CD4-positive, alpha-beta T cell treated with Interleukin-1 beta for 1 hour (primary cell): ENCODE measurements at places on chromosomes 2 and 18.

GRCh38 chr18:31636387-31636786, 44.7 kb downstream of the TTR start:
- DNase-seq: no peak

DNA sequence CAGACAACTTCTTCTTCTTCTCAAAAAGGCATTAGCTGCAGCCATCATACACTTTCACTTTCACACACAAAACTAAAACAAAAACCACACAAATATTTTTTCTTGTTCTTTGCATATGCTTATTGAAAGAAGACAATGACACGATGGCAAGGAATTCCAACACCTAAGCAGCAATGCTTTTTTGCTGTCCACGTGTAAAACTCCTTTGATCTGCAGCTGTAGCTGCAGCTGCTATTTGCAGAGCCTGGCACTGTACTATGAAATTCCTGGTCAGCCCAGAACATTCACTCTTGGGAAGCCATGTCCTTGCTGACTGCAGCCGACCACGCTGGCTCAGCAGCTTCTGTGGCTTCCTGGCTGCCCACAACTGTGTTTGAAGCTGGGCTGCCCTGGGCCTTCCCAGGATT, 316.2 kb downstream of the CDH2 start:
- no peak for DNase-seq

- no peak for DNase-seq
Measured at GRCh38 chr2:134583997-134584520, 134.7 kb downstream of the TMEM163 start.

DNA sequence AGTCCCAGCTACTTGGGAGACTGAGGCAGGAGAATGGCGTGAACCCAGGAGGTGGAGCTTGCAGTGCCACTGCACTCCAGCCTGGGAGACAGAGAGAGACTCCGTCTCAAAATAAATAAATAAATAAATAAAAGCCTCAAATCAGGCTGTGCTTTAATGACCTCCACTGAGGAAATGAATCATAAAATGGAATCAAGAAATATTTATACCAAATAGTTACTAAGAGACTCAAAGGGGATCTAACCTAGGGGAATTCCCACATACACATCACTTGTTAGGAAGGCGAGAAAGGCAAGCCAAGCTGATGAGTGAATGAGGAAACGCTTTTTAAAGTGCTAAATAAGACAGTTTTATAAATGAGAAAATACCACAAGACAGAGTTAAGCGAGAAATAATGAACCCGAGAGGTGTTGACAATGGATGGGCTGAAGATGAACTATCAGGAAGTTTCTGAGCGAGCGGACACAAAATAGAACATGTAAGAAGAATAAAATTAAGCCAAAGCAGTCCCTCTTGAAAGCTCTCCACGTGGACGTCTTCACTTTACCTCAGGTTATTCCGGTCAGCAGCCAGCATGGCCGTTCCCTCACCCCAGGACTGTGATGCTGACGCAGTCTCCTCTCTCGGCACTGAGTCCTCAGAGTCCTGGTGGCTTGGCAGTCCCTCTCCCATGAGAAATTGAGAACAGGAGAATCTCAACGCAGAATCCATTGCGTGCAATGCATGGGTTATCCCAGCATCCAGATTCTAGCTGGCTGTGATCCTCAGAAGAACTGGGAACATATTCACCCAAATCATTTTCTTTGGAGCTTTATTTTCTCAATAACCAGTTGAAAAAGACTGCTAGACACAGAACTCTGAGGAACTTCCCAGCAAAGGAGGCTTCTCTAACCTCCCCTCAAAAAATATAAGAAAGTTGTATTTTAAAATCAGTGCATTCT, 22.3 kb downstream of the PXDN start:
- no peak for DNase-seq

- DNase-seq: no peak
Measured at GRCh38 chr2:208686665-208687064, 280.1 kb downstream of the PTH2R start.

GRCh38 chr2:120602251-120602650, 133.4 kb upstream of the GLI2 start:
- DNase-seq: no peak

GRCh38 chr2:211093743-211094303, 537.4 kb downstream of the CPS1 start:
- DNase-seq: no peak

DNA sequence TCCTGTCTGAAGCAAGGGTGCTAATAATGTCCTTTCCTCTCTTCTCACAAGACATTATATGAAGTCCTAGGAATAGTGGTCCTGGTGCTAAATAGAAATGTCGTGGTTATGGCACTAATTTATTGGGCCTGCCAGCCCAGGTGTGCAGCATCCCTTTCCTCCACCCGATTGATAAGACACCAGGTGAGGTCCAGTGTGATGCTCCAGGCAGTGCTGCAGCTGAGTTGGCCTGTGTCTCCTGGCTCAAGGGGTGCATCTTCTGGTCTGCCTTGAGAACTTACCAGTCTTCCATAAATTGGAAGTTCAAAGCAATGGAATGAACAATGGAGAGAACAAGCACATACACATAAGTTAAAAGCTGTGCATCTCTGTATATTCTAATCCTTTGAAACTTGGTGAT, 26.9 kb downstream of the CRIM1 start:
- DNase-seq: no peak

GRCh38 chr2:227577555-227577954, 21.1 kb upstream of the SCYGR2 start:
- DNase-seq: no peak

- no peak for DNase-seq
Measured at GRCh38 chr2:238421695-238422035, 5.1 kb upstream of the ASB1 start.

DNA sequence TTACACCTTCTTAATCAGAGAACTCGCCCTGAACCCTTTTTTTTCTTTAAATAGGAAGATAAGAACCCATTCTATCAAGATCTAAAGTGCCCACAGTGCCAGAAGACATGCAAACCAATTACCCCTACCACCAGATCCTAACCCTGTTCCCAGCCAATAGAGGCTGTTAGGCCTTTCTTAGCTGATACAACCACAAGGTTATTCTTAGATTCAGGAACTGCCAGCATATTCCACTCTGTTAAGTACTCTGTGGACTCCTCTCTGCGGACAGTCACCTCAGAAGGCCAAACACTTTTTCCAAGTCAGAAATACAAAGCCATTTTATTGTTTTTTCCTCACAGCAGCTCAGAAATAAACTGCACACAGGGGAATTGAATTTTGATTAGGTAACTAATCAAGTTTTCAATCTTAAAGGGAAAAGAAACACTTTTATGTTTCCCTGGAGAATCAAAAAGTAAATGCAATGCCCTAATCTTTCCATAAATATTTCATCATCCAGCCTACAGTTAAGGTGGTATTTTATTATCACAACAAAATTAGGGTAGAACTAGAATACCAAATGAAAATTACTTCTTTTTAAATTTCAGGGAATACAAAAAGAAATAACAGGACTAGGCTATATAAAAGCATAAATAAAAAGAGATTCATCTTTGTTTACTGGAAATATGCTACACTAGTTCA, 111.4 kb downstream of the NBAS start:
- DNase-seq: no peak

DNA sequence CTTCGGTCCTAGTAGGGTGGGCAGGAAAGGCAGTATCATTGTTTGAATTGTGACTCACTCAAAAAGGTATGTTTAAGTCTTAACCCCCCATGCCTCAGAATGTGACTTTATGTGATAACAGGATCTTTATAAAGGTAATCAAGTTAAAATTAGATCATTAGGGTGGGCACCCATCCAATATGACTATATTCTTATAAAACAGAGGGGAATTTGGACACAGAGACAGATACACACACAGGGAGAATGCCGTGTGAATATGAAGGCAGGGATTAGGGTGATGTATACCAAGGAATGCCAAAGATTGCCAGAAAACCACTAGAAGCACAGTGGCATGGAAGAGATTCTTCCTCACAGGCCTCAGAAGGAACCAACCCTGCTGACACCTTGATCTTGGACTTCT, 281.8 kb downstream of the CLIP4 start:
- DNase-seq: no peak

- DNase-seq: no peak
Measured at GRCh38 chr2:152568531-152568930, 148.7 kb downstream of the PRPF40A start.

DNA sequence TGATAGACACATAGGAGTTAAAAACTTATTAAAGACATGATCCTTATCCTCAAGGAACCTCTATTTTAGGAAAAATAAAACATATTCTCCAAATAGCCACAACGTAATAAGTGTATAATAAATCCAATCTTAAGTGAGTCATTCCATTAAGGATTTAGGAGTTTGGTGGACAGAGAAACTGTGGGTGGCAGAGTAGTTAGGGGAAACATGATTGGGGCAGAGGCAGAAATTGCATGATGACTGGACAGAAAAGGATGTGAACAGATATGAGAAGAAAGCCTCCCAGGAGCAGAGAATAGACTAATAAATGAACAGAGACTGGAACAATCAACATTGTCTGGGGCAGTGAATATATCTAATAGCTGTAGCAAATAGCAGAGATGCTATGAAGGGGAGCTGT, 48.1 kb upstream of the SIGLEC15 start:
- DNase-seq: no peak

GRCh38 chr2:44441200-44441599, 79.5 kb downstream of the CAMKMT start:
- DNase-seq: no peak

DNA sequence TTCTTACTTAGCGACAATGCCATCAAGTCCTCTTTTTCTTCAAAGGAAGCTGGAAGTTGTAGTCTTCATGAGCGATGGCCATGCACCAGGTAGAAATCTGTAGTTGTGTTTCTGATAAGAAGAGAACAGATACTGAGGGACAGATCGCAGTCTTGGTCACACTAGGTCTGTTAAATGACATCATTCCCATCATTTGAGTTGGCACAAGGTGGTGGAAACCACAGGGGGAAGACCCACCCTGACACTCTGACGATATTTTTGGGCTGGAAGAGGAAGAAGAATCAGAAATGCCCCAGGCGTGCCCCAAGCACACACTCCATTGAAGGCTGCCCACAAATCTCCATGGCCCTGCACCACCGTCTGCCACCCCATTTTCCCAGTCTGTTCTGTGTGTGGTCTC, 89.0 kb upstream of the BOD1L2 start:
- no peak for DNase-seq

- no peak for DNase-seq
Measured at GRCh38 chr2:235960716-235961640, 207.2 kb downstream of the GBX2 start.

DNA sequence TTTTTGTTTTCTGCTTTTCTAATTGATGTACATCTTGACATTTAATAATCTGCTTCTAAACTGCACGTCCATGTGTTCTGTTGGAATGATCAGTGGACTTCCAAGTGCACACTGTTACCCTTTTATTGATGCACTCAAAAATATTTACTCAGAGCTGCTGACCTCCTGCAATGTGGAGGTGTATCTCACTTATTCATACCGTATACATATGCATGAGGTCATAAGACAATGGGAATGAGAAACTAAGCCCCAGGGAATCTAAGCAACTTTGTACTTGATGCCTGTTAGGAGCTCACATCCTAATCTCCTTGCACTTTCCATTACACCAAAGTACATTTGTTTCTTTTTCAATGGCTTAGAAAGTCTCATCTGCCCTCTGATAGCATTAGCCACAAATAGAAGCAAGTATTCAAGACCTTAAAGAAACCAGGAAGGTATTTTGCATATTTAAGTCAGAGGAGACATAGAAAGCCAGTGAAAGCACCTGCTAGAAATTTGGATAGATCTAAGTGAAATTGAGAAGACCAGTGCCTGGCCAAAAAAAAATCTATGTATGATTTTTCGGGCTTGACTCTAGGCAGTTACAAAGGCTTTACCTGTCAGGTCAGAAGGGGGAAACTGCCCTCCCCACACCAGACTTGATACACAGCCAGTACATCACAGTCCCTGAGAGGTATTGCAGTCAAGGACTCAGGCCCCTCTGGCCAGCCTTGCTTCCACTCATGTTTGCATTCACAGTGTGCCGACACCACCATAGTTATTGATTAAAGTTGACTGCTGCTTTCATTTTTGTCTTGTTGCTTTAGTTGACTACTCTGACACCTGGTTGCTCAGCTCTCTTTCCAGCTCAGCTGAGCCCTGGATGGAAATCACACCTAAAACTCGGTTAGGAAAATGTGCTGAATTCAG, 391.7 kb upstream of the CYRIA start:
- no peak for DNase-seq

- no peak for DNase-seq
Measured at GRCh38 chr2:231765496-231765929, 15.6 kb downstream of the PDE6D start.

DNA sequence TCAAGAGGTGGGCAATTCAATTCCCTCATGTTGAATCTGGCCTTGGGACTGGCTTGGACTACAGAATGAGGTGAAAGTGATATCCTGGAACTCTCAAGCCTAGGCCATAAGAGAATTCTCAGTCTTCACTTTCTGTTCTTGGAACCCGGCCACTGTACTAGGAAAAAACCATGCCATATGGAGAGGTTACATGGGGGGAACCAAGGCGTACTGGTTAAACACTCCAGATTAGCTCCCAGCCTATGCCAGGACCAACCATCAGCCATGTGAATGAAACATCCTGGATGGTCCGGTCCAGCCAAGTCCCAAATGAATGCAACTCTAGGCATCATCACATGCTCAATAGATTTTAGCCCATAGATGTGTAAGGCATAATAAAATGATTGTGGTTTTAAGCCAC, 56.4 kb downstream of the ZNF385B start:
- no peak for DNase-seq

- DNase-seq: no peak
Measured at GRCh38 chr18:80088823-80089222, 20.2 kb upstream of the ADNP2 start.

GRCh38 chr18:70250781-70251180, 38.1 kb upstream of the SOCS6 start:
- DNase-seq: no peak

- no peak for DNase-seq
Measured at GRCh38 chr2:173922760-173923159, 42.4 kb downstream of the SP3 start.

- DNase-seq: no peak
Measured at GRCh38 chr2:85794038-85794441, 40.2 kb downstream of the ATOH8 start.

DNA sequence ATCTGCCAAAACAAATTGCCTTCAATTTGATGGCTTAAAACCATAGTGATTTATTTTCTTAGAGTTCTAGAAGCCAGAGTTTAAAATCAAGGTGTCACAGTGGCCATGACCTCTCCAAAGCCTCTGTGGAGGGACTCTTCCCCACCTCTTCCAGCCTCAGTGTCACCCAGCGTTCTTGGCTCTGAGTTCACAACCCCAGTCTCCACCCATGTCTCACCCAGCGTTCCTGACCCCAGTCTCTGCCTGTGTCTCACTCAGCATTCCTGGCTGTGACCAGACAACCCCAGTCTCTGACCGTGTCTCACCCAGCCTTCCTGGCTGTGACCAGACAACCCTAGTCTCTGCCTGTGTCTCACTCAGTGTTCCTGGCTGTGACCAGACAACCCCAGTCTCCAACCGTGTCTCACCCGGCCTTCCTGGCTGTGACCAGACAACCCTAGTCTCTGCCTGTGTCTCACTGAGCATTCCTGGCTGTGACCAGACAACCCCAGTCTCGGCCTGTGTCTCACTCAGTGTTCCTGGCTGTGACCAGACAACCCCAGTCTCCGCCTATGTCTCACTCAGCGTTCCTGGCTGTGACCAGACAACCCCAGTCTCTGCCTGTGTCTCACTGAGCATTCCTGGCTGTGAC, 299.3 kb downstream of the GALR1 start:
- DNase-seq: no peak
